Stimulated activated CD4-positive, alpha-beta T cell treated with anti-CD3 and anti-CD28 coated beads, Interleukin-1b, Interleukin-23, amount 100 ng/mL, for 24 hours (primary cell): ENCODE measurements at places on chromosomes 12 and 14.

DNA sequence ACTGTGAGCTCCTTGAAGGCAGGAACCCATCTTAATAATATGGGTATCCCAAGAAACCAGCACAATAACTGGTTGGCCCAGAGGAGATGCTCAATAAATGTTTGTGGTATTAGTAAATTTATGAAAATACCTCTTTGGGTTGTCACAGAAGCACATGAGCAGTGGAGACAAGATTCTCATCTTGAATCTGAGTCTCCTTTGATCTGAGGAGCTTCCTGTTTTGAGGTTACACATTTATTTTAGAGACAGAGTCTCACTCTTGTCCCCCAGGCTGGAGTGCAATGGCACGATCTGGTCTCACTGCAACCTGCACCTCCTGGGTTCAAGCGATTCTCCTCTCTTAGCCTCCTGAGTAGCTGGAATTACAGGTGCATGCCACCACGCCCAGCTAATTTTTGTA, 247.4 kb downstream of the NRXN3 start:
- DNase-seq, result no peak

- no peak for DNase-seq
Observed at GRCh38 chr14:36028218-36028617, 148.3 kb downstream of the PTCSC3 start.

DNA sequence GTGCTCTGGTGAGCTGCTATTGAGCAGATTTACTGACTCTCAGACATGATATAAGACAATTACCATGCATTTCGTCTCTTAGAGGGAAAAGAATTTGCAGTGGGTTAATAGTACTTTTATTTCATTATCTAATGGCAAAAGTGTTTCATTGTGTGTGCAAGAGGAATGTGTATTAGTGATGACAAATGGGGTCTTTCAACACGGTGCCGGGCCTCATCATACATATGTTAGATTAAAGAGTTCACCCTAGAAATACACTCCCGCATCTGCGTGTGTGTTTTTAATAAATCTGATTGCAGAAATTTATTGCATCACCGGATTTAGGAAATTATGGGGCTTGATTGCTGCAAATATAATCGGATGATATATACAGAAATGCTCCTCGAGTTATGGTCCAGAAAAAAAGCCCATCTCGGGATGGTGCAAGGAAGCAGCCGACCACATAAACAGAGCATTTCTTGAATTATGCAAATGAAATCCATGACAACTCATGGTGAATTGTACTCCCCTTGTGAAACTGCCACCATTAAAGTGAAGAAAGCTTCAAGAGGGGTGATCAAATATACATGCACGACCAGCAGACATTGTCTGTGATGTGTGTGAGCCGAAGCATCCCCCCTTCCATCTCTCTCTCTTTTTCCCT, 156.0 kb downstream of the PHETA1 start:
- no peak for DNase-seq

DNA sequence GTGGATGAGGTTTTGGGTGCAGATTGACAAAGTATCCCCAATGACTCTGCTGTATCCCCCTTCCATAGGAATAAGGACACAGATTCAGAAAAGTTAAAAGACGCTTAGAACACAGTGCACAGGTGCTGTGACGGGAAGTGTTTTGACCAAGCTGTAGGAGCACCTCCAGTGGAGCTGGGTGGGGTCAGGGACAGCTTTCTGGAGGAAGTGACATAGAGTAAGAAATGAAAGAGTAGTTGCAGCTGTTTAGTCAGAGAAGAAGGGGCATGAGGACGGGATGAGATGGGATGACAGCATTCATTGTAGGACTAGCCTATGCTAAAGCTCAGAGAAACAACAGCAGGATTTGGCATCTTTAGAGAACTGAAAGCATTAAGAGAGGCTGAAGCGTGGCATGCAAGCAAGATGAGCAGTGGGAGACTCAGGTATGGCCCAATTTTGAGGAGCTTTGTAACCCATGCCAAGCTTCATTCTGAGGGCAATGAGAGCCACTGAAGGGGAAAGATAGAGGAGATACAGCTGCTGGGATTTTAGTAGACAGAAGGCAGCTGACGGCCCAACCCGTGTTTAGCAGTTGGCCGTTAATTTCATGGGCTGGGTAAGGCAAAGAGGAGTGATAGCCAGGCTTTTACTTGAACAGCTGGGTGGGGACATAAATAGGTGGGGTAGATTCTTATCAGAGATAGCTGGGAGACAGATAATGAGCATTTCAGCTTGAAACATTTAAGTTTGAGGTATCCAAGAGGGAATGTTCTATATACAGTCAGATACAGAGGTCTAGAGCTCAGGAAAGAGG, 131.8 kb upstream of the KRAS start:
- no peak for DNase-seq

- DNase-seq, result peak; percentile 11
Observed at GRCh38 chr12:13347241-13348043, 150.9 kb downstream of the EMP1 start.

DNA sequence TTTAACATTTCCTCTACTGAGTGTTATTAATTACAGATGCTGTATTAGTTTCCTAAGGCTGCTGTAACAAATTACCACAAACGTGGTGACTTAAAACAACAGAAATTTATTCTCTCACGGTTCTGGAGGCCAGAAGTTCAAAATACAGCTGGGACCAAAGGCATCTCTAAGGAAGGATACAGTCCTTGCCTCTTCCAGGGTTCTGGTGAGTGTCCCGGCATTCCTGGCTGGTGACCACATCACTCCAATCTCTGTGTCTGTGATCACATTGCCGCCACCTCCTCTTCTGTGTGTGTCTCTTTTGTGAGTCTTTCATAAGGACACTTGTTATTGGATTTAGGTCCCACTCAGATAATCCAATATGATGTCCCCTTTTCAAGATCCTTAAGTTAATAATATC, 85.1 kb upstream of the CCDC198 start:
- DNase-seq, result no peak
